Skin of body (tissue), 3 donors: ENCODE measurements at places on chromosomes 5 and 9. TPM values are rescaled to one million over a fixed set of nuclear protein-coding genes. Genes with fewer than 3 reads are reported as not detected.

The INSL4 gene
- not detected for total RNA-seq

The BTNL3 gene
- total RNA-seq: not detected

The LCN12 gene
- not detected for total RNA-seq

The GCNT1 gene
- 8.4 TPM for total RNA-seq

The FKTN gene
- 18.6 TPM for total RNA-seq

The SLC46A2 gene
- 1.2 TPM for total RNA-seq
